ENCODE measurements at places on chromosomes 3 and 15.
A peak's percentile ranks its signal among the peaks of the same experiment; 100 is the strongest.

DNA sequence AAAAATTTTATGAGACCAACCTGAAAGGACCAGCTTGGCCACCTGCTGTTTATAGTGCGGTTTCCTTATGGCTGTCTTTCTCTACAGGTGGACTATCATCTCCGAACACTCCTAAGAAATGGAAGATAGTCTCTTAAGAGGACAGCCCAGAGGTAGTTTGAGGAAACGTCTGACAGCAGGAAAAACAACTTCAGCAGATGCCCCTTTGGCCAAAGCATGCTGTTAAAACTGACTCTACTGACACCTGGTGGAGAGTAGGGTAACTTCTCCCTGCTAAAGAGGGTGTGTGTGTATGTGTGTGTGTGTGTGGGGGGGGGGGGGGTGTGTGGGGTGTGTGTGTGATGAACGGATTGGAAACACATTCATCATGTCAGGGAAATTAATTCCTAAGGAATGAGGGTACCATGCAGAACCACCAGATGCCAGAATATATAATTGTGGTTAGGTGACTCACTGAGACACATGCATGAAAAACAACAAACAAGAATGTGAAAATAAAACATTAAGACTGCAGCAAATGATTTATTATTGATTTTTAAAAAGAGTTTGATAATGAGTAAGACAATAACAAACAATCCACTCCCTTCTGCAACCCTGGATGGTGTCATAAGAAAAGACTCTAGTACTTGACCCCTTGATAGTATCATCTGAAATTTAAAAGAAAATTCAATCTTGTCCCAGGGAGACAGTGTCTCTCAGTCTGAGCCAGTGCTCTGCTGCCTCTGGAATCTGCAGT is 256.5 kb downstream of the THRB start:
- no peaks in the 10 kb centered on the region for H3K36me3 ChIP-seq
- DNase-seq = no peak
- H3K4me3 ChIP-seq = no peak overlapping the region
- no peaks in the 10 kb centered on the region for H3K4me1 ChIP-seq
- H3K27me3 ChIP-seq = peaks cover 4% of the 10 kb centered on the region
- H3K27ac ChIP-seq = no peak overlapping the region

DNA sequence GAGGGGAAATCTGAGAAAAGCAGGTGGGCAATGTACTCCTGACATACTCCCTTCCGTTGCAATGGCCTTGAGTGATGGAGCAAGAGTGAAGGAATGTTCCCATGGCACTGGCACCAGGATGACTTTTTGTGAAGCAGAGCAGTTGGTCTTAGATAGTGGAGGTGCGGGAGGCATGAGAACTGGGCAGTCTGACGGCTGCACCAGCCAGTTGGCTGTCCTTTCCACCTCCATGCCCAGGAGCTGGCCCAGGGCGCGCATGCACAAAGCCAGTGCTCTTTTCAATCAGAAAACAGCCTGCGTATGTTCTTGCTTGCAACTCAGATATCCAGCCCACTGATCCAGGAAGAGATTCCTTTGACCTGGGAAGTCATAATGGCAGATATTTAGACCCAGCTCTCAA is 136.8 kb downstream of the PGPEP1L start:
- H3K36me3 ChIP-seq = no peaks in the 10 kb centered on the region
- H3K4me3 ChIP-seq = no peak overlapping the region
- H3K4me1 ChIP-seq = peaks cover 27% of the 10 kb centered on the region
- no peaks in the 10 kb centered on the region for H3K27me3 ChIP-seq
- DNase-seq = no peak

DNA sequence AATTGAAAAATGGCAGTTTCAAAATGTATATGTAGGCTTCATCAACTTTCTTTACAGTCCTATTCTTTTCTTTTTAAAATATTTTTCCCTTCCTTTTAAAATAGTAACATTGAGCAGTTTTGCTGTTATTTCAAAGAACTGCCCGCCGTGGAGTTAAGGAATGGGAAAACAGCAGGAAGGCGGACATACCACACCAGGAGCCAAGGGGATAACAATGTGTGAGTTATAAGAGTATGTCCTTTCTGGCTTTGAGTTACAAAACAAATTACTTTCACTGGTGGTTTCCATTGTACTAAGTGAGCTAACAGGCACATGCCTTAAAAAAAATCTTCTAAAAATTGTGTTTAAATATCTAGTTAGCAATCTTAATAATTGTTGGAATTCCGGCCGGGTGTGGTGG is 37.4 kb upstream of the FBXL22 start:
- H3K36me3 ChIP-seq = peaks cover 61% of the 10 kb centered on the region
- H3K27me3 ChIP-seq = no peaks in the 10 kb centered on the region
- H3K4me3 ChIP-seq = no peak overlapping the region
- no peak overlapping the region for H3K27ac ChIP-seq
- no peak for DNase-seq

DNA sequence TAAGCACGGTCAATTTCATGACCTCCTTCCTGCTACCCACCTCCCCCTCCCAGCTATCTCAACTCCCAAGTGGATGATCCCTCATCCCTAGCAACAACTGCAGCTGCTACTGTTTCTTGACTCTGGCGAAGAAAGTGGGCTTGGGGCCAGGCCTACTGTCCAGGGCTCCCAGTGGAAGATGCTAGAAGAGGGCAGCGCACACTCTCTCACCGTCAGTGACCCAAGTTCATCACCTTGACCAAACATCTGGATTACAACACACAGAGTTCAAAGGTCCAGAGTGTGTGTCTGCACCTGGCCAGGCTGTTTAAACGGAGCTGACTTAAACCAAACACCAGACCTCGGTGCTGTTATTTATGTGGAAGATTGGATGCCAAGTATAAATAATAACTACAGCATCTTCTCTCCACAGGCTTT is 385.6 kb downstream of the SHQ1 start:
- no peaks in the 10 kb centered on the region for H3K36me3 ChIP-seq
- peaks cover 4% of the 10 kb centered on the region for H3K4me1 ChIP-seq
- no peak overlapping the region for H3K4me3 ChIP-seq
- no peaks in the 10 kb centered on the region for H3K27me3 ChIP-seq
- no peak for DNase-seq
- no peak overlapping the region for H3K27ac ChIP-seq

- H3K4me3 ChIP-seq = no peak overlapping the region
- H3K36me3 ChIP-seq = no peaks in the 10 kb centered on the region
- H3K27ac ChIP-seq = no peak overlapping the region
- no peaks in the 10 kb centered on the region for H3K27me3 ChIP-seq
- peaks cover 8% of the 10 kb centered on the region for H3K4me1 ChIP-seq
These were observed 141.7 kb downstream of the ITPR1 start for GRCh38 chr3:4634894-4635293.

DNA sequence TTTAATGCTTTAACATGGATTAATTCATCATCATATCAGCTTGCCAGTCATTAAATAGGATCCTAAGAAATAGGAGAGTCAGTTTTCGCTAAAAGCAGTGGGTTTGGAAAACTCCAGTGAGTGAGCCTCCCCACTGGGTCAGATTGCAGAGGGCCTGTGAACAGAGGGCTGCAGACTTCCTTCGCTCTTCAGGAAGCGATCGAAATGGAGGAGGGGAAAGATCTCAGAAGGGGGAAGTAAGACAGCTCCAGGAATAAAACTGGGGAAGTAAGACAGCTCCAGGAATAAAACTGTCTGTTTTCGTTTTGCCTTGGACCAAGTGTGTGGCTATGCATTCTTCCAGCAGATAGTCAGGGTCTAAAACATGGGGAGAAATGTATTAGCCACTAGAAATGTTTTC is 124.8 kb upstream of the C15orf61 start:
- no peak for DNase-seq
- no peak overlapping the region for H3K27ac ChIP-seq
- peaks cover 25% of the 10 kb centered on the region for H3K27me3 ChIP-seq

DNA sequence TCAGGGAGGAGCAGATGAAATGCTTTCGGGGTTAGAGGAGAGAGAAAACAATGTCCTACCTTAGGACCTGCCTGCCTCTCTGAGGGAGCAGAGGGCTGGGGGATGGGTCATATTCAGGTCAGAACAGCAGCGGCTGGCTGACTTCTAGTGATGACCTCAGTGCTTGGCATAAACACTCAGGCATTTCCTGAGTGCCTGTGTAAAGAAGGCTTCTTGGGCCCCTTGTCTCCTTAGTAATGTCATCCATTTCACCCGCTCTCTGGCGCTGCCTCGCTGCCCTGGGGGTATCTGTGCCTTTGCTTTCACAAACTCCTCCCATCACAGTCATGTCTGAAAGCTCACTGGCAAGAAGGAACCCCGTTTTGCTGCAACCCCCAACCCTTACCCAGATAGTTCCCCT is 82.9 kb upstream of the GSK3B start:
- H3K4me1 ChIP-seq = no peaks in the 10 kb centered on the region
- DNase-seq = no peak
- no peak overlapping the region for H3K4me3 ChIP-seq
- no peaks in the 10 kb centered on the region for H3K36me3 ChIP-seq
- H3K27ac ChIP-seq = no peak overlapping the region

- no peak for DNase-seq
- H3K36me3 ChIP-seq = peaks cover 4% of the 10 kb centered on the region
- H3K4me3 ChIP-seq = no peak overlapping the region
- peaks cover 14% of the 10 kb centered on the region for H3K4me1 ChIP-seq
- peaks cover 8% of the 10 kb centered on the region for H3K27me3 ChIP-seq
These were observed 62.5 kb upstream of the SNRK start for GRCh38 chr3:43223670-43224364.

GRCh38 chr3:149752788-149753136 is 473 bp upstream of the COMMD2 start:
- no peak for DNase-seq
- H3K36me3 ChIP-seq = peaks cover 19% of the 10 kb centered on the region
- peak overlapping the region; percentile 95 for H3K4me3 ChIP-seq
